Fibroblast of mammary gland (primary cell): ENCODE measurements at places on chromosomes 4 and X.

DNA sequence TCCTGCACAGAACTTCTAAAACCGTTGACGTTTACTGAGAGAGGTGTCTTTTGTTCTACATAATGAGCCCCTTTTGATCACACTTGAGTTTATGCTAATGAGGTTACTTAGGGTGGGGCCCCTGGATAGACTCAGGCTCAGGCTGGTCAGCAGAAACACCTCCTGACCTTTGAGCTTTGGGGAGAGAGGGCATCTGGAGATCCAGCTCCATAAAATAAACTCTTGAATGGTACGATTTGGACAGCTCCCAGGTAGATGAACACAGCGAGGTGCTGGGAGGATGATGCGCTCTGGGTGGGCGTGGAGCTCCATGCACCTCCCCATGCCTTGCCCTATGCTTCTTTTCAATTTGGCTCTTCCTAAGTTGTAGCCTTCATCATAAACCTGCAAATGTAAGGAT is 52.0 kb downstream of the ENOPH1 start:
- DNase-seq = no peak

GRCh38 chr4:152301381-152301780 is 234.5 kb downstream of the FBXW7 start:
- DNase-seq = no peak

- DNase-seq = peak; percentile 3
Observed at GRCh38 chrX:148412006-148412405, 88.4 kb upstream of the AFF2 start.

DNA sequence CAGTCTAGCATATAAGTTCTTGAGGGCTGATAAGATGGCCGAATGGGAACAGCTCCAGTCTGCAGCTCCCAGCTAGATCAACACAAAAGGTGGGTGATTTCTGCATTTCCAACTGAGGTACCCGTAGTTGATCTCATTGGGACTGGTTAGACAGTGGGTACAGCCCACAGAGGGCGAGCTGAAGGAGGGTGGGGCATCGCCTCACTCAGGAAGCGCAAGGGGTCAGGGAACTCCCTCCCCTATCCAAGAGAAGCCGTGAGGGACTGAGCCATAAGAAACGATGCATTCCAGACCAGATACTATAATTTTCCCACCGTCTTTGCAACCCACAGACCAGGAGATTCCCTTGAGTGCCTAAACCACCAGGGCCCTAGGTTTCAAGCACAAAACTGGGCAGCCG is 109.0 kb downstream of the RPS6KA6 start:
- no peak for DNase-seq

- DNase-seq = no peak
Observed at GRCh38 chr4:69775321-69775867, 15.0 kb upstream of the SULT1B1 start.

DNA sequence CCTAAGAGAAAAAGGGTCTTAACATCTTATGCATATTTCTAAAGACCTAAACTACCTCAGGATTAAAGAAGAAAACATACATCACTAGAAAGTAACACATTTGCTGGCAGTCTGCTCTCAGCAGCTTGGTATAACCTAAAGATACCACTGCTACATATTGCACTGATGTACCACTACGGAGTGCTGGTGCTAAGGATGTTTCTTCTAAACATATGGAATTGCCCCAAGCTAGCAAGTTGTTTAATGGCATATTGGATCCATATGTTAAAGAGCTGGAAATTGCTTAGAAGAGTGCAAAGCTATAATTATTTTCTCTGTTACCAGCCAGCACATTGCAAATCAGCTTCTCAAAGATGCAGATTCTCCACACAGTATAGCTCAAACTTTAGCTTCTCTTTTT is 436.5 kb upstream of the GALNTL6 start:
- no peak for DNase-seq

DNA sequence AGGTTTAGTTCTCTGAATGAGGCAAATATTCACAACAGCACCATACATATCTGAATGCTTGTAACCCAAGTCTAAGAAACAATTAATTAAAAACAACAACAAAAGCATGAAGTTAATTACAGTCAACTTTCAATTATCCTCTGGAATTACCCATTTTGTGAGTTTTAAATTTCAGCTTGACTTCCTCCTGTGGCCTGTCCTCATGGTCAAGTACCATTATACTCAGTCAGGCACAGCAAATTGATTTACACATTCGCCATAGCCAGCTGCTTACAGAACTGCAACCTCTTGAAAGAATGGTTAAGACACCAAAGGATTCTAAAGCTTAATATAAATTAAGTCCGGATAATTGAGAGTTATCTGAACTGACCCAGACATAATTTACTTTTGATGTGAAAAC is 306.5 kb downstream of the CAMK2D start:
- DNase-seq = no peak
